Cardiac muscle cell (in vitro differentiated cells and primary cell): ENCODE measurements at places on chromosomes 3 and 15. TPM values are rescaled to one million over a fixed set of nuclear protein-coding genes. Genes with fewer than 3 reads are reported as not detected.
A peak's percentile ranks its signal among the peaks of the same experiment; 100 is the strongest.

DNA sequence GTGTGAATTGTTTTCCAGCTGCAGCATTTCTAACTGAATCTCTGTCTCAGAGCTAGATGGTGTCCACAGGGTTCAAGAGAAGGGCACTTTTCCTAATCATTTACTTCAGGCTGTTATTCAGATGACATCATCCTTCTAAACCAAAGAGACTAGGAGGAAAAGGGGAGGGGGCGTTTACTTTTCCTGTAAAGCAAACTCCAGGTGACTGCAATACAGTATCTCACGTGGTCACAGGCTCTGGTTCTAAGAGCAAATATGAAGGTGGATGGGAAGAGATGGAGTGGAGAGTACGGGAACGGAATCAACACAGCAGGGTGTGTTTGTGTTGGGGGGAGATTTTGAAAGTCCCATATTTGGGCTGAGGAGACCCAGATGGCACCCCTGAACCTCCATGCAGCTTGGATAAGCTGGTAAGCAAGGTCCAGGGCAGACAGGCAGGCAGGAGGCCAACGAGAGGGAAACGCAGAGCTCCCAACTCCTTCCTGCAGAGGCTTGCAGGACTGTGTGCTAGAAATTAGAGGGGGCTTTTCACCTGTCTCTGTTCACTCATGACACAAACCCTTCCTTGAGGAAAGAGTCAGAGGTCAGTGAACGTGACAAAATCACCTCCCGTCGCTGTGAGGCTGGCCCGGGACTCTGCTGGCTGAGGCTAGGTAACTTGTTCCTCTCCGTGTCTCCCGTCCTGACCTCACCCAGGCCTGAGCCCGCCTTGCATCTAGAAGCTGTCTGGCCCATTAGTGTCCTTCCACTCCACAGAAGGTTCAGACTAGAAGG, 151.2 kb downstream of the OPA1 start:
- H3K4me3 ChIP-seq: no peak overlapping the region
- no peaks in the 10 kb centered on the region for H3K36me3 ChIP-seq
- no peaks in the 10 kb centered on the region for H3K27me3 ChIP-seq
- peaks cover 7% of the 10 kb centered on the region for H3K4me1 ChIP-seq
- peak; percentile 15 for DNase-seq

The ZNF717 gene
- 7.2 and 15.5 TPM in 2 replicates for total RNA-seq

DNA sequence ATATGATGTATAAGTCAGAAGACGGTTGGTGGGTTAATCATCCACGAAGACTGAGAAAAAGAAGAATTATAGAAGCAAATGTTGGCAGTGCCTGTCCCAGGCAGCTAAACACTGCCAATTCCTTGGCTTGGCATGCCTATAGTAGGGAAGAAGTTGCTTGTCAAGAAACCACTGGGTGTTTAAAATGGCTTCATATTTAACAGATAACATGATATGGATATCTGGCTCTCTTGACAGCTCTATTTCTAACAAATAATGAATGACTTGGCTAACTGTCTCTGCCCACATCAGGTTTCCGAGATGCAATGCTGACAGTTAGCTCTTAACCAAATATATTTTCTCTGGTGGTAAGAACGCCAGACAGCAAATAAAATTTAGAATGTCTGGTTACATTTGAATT, 341.7 kb upstream of the KCNMB2 start:
- H3K4me3 ChIP-seq: no peak overlapping the region
- H3K27ac ChIP-seq: no peak overlapping the region
- no peaks in the 10 kb centered on the region for H3K27me3 ChIP-seq

DNA sequence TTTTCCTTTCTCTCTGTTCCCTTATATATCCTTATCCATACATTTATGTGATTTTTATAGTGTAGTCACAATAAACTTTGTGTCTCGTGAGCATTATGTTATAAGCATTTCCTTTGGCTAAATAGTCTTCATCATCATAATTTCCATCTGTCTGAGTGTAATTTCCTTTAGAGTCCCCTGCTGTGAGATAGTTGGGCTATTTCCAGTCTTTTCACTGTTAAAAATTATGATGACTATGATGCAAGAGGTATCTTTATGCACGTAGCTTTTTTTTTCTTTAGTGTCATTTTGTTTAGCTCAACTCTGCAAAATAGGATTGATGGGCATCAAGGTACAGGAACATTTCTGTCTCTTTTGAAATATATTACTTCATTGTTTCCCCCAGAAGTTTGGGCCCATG, 26.9 kb upstream of the CA12 start:
- no peaks in the 10 kb centered on the region for H3K4me1 ChIP-seq
- no peak overlapping the region for H3K27ac ChIP-seq
- no peak overlapping the region for H3K4me3 ChIP-seq
- no peaks in the 10 kb centered on the region for H3K36me3 ChIP-seq
- no peaks in the 10 kb centered on the region for H3K27me3 ChIP-seq

- no peak overlapping the region for H3K27ac ChIP-seq
- H3K4me1 ChIP-seq: peaks cover 43% of the 10 kb centered on the region
- DNase-seq: no peak
- H3K36me3 ChIP-seq: no peaks in the 10 kb centered on the region
- H3K4me3 ChIP-seq: no peak overlapping the region
Observed at GRCh38 chr3:4508048-4508981, 15.2 kb downstream of the ITPR1 start.
